ENCODE measurements at places on chromosomes 1 and 21. TPM values are rescaled to one million over a fixed set of nuclear protein-coding genes. Genes with fewer than 3 reads are reported as not detected.

- DNase-seq = peak; percentile 86
Measured at GRCh38 chr1:182617734-182618351, 13.7 kb upstream of the RGS16 start.

GRCh38 chr1:60133848-60134247 is 60.3 kb upstream of the C1orf87 start:
- peak; percentile 53 for DNase-seq

DNA sequence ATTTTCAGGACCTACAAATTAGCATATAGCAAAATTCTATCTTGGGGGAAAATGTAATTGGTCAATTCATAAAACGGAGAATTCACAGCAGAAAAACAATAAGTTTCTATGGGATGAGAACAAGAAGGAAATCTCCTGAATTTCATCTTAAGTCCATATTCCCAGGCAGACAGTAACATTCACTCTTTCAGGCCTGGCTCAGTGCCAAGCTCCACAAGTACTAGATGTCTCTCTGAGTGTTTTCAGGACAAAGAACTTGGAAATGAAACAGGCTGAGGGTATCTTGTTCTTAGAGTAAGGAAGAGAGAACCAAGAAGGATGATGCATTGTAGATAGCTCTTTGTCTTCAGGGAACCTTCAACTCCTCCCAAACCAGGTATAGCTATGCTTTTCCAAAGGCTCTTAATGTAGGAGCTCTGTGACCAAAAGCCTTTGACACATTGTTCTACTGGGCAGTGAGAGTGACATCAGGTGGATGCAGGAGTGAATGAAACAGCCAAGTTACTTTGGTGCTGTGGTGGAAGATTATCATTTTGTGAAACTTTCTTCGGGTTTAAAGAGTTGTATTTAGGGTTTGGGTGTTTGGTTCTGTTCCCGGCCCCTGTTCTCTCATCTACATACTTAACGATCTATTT is 298.3 kb downstream of the GPATCH2 start:
- DNase-seq = no peak

DNA sequence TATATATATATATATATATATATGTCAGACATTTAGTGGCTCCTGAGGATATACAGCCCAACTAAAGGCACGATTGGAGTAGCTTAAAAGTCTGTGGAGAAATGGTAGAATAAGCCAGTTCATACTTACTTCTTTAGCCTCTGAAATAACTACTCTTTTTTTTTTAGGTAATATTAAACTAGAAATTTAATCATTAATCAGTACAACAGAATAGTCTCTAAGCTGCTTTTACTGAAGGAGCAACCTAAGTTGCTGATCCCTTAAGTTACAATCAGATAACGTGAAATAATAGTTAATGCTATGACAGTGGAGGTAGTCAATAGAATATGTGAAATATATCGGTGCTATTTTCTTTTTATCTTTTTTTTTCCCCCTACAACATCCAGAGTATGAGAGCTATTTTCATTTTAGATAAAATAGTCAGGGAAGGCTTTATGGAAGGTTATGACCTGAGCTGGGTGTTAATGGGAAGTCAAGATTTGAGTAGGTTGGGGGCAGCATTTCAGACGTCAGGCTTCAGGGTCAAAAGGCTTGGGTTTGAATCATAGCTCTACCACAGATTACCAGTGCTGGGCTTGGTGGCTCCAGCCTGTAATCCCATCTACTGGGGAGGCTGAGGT is 15.6 kb downstream of the ZMPSTE24 start:
- no peak for DNase-seq

DNA sequence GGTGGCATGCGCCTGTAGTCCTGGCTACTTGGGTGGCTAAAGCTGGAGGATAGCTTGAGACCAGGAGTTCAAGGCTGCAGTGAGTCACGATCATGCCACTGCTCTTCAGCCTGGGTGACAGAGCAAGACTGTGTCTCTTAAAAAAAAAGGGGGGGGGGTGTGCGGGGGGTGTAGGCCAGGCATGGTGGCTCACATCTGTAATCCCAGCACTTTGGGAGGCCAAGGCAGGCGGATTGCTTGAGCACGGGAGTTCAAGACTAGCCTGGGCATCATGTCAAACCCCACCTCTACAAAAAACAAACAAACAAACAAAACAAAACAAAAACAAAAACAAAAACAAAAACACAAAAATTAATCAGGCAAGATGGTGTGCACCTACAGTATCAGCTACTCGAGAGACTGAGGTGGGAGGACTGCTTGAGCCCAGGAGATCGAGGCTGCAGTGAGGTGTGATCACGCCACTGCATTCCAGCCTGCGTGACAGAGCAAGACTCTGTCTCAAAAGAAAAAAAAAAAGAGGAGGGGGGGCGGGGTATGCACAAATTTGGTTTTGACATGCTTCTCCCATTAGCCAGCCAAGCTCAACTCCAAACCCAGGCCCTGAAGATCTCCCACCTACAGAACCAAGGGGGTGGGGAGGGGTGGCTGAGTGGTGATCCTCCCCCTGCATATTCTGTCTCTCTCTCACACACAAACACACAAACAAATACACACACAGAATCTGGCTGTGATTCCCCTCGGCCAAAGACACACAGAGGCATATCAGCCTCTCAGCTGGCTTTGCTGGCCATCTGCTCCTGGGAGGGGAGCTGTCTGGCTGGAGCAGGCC is 3.1 kb downstream of the PTAFR start:
- DNase-seq = no peak

Gene ERICH3
- total RNA-seq = not detected
